ENCODE measurements at places on chromosomes 1 and 21.

DNA sequence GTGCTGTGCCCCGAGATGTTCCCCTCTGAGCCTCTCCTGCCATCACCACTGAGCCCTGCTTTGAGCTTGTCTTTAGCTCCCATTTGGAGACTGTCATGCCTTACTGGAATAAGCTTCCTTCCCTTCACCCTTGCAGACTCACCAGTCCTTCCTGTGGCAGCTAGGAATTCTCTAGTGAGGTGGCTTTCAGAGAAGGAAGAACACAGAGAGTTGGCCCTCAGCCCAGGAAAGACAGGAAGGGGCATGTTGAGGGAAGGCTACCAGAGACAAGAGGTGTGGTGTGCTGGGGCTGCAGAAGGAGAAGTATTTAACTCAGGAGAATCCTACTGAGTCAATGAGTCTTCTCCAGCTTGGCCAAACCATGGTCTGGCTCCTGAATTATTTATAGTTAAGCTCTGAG, 76.3 kb downstream of the UCK2 start:
- DNase-seq = no peak

DNA sequence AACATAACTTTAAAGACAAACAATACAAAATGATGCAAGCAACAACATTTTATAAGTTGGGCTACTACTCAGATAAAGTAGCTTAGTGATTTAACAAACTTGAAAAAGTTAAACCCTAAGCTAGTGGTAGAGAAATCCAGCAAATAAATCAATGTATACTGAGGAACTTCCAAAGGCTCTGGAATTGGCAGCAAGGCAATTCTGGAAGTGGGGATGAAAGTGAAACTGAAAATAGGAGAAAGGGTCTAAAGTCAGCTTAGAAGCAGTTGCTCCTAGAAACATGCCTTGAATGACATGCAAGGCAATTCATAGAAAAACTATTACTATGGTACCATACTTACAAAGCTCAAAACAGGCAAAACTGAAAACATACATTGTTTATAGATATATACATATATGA, 90.0 kb upstream of the CAMK1G start:
- DNase-seq = no peak

DNA sequence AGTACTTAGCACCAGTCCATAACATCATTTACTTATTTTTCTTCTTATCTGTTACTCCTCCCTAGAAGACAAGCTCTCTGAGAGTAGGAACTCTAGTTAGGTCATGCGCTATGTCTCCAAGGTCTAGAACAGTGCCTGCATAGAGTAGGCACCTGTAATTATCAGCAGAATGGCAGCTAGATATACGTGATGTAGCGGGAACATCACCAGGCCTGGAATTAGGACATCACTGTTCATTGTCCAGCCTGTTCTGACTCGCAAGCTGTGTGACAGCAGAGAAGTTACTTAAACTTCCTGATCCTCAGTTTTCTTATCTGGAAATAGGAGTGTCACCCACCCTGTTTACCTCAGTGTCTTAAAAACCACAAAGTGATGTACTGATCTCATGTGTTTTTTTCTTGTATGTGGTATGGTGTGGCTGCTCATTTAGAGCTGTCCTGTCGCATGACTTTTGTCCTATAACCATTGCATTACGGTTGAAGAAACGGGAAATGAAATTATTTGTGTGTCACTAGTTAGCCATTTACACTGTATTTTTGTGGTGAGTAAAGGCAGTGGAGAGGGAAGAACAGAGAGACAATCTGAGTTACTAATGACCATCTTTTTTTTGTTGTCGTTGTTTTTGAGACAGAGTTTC, 37.1 kb upstream of the EXO1 start:
- DNase-seq = no peak

DNA sequence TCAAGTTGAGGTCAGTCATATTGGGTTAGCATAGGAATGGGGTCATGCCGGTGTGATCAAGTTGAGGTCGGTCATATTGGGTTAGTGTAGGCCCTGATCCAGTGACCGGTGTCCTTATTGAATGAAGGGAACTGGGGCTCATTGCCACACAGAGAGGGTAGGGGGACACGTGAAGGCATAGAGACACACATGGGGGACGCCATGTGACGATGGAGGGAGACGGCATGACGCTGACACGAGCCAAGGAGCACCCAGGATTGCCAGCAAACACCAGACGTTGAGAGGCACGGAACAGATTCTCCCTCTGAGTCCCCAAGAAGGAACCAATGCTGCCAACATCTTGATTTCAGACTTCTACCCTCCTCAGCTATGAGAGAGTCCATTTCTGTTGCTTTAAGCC, 136.9 kb upstream of the ZBTB40 start:
- DNase-seq = no peak

- DNase-seq = no peak
Observed at GRCh38 chr1:109183058-109183738, 30.5 kb upstream of the SARS1 start.

- DNase-seq = no peak
Observed at GRCh38 chr1:179366093-179366800, 476 bp downstream of the AXDND1 start.

- no peak for DNase-seq
Observed at GRCh38 chr1:228088586-228089498, 6.3 kb downstream of the ARF1 start.

DNA sequence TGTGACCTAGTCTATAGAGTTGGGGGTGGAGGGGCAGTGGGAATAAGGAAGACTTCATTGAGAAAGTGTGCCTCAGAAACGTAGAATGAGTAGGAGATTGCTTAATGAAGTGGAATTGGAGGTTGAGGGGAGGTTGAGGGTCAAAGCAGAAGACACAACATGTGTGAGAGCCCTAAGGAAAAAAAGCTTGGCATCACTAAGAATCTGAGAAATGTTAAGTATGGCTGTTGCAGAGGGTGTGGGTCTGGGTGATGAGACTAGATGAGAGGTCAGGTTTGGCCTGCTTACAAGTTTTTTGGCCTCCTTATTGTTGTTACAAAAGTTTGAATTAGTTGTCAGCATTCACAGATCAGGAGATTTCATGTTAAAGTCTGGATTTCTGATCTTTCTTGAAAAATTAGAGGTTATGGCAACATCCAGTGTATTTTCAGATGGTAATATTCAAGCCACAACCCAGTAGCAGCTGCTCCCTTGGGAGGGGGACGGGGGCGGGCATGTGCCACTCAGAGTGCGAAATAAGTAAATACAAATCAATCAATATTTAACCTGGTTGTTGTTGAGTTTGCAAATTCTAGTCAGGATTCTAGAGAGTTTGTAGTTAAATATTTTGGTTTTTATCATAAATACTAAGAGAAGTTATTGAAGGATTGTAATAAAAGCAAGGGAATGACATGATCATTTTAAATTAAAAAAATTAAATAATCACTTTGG, 4.3 kb downstream of the MAN1A2 start:
- no peak for DNase-seq

- no peak for DNase-seq
Observed at GRCh38 chr21:16020878-16021277, 291.1 kb downstream of the USP25 start.

GRCh38 chr1:40477678-40478053, 576 bp downstream of the ZFP69 start:
- peak; percentile 33 for DNase-seq

DNA sequence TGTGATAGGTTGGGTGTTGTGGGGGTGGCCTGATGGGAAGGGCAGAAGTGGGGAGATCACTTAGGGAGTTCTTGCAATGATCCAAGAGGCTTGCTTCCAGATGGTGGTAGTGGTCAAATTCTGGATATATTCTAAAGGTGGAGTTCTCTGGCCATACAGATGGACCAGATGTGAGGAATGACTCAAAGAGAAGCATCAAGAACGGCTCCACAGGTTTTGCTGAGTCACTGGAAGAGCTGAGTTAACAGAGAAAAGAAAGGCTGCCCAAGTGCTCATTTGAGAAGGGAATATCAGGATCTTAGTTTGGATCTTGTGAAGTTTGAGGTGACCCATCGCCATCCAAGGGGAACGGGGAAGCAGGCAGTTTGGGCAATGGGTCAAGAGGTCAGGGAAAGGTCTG, 192.9 kb upstream of the GALNT2 start:
- DNase-seq = no peak

DNA sequence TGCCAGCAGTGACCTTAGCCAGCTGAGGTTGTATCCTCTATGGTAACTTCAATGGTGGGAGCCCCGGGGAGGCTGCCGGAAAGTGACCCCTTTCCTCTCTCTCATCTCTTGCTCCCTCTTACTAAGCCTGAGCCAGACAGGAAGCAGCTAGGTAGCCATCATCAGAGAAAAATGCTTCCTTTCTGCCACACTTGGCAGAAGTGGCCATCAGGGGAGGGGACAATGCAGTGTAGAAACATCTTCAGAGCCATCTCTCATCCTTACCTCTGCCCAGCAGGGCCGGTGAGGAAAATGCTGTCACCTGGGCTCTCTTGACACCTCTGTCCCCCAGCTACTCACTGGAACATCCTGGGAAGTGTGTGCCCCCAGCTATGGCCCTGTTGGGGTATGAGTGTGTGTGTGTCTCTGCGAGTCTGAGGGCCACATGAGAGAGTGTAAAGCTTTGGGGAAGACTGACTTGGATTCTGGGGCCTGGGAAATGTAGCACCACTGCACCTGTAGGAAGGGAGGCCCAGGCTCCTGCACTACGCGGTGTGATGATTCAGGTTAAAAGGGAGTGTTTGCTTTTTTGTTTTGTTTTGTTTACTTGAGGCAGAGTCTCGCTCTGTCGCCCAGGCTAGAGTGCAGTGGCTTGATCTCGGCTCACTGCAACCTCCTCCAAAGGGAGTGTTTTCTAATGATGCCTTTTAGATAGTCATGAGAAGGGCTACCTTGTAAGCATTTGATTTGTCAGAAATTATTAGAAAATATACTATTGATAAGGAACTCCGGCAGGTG, 48.7 kb upstream of the CNTN2 start:
- no peak for DNase-seq

DNA sequence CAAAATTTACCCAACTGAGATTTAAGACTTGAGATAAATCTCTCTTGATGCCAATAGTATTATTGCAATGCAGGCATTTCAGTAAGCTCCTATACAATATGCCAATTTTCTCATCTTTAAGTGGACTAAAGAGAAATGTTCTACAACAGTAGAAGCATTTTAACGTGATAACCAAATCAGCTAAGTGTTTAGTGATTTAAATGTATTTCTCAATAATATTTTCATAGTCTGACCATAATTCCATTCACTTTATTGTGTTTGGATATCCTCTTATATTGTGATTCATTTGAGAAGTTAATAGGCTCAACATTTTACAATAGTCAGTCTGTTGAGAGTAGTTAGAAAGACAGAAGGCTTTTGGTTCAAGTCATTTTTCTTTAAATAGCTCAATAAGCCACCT, 44.6 kb upstream of the DR1 start:
- no peak for DNase-seq

- DNase-seq = no peak
Observed at GRCh38 chr1:25561421-25562100, 18.2 kb downstream of the LDLRAP1 start.

DNA sequence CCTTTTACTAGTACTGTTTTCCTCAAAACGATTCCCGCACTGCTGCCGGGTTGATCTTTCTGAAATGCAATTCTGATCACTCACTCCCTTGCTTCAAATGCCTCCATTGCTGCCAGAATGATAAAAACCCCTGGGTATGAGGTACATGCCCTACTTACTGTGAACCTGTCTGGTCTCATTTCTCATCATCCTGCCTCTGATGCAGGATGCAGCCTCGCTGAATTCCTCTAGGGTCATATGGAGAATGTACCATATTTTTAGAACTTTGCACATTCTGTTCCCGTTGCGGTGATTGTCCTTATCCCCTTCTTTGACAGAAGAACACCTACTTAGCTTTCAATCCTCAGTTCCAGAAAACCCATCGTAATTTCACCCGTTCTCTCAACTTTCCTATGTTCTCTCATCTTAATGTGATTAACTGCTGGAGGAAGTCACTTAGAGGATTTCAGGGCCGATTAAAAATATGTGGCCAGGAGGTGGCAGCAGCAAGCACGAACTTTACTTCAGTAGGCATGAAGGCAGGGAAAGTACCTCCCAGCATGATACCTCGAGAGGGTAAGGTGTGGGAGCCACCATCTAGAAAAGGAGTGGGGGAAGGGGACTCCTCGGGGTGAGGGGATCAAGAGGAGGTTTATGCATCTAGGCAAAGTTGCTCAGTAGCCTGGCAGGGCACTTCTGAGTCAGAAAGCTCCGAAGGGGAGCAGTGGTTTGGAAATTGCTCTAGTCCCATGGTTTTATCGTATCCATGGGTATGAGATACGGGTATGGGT, 361.5 kb upstream of the ZP4 start:
- DNase-seq = peak; percentile 13

GRCh38 chr1:17409391-17409811, 30.1 kb downstream of the RCC2 start:
- DNase-seq = no peak

- no peak for DNase-seq
Observed at GRCh38 chr1:155962599-155963211, 15.6 kb downstream of the ARHGEF2 start.

- DNase-seq = no peak
Observed at GRCh38 chr1:181104042-181104789, 15.7 kb downstream of the IER5 start.

DNA sequence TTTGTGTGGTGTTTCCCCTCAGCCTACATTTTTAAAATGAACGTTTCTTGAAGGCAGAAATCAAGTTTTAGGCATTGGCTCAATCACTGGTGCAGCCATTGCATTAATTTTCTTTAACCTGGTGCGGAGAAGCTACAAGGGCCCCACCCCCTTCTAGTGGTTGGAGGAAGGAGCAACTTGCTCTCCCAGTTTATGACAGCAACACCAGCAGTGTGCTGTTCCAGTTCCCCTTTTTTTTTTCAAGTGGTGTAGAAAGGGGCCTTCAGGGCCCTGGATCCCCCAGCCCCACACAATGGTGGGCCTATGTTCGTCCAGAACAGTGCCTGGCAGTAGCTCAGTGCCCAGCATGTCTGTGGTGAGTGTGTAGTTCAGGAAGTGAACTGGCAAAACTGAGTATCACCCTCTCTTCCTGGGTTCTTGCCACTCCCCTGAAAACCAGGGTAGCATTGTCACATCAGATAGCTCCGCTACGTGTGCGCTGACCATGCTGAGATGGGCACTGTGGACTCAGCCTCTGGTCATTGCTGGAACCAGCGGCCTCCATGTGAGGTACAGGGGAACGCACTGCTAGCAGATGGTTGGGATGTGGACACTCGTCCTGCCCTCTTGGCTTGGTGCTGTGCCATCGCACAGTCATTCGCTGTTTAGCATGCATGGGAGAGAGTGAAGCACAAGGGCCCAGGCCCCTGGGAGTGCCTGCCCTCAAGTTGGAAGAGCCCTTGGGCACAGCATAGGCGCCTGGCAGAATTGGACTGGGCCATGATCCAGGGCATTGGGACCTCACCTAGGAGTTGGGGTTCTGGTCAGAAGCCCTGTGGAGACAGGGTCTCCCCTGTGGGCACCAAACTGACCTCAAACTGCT, 7.2 kb downstream of the ARF1 start:
- no peak for DNase-seq

Data from NCI-H1092 (cell line).